ENCODE measurements at places on chromosomes 2 and 18.

DNA sequence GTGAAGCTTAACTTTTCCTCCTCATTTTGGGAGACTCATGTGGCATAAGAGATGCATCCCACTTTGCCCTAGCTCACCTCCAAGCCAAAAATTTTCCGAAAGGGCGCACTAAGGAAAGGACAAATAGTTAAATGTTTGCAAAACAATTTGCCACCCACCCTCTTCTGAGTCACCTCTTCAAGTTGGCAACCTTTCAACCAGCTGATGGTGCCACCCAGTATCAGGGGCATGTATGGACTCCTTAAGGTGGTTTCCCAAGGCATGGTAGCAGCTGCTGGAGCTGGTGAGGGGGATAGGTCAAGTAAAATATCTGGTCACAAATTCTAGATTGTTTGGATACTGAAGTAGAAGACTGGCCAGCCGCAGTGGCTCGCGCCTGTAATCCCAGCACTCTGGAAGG lies 17.2 kb upstream of the ITGAV start:
- no peak for DNase-seq

- no peak for DNase-seq
Observed at GRCh38 chr2:34567128-34567527, 968.0 kb upstream of the FAM98A start.

- DNase-seq = no peak
Observed at GRCh38 chr2:62150597-62151305, 45.2 kb upstream of the B3GNT2 start.

GRCh38 chr2:200258081-200258480 lies 48.4 kb upstream of the SPATS2L start:
- no peak for DNase-seq

GRCh38 chr2:112081262-112081661 lies 26.2 kb downstream of the TMEM87B start:
- no peak for DNase-seq

GRCh38 chr2:16250056-16250425 lies 309.7 kb downstream of the MYCN start:
- DNase-seq = no peak

DNA sequence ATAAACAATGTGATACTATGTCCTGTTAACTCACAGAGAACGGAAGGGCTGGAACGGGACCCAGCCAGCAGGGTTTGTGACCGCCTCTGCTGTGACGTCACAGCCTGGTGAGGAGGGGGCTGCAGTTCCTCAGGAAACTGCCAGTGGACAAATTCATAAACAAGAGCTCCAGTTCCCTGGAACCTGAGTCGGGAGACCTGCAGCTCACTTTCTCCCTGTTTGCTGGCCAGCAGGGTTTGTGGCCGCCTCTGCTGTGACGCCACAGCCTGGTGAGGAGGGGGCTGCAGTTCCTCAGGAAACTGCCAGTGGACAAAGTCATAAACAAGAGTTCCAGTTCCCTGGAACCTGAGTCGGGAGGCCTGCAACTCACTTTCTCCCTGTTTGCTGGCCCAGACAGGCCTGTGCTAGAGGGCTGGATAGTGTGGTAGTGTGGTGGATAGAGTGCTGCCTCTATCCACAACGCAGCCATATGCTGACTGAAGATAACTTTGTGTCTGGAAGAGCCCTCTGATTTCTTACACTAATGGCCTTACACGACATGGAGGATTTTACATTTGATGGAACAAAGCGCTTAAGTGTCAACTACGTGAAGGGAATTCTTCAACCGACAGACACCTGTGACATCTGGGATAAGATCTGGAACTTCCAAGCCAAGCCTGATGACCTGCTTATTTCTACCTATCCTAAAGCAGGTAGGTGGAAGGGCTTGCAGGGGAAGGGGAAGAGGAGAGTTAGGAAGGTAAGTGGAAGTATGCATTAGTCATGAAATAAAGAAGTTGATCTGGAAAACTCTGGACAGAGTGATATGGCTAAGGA lies at the start of gene SULT1C4:
Gene SULT1C4, plus strand, starts transcription at position 140 of the 816 bp plus-strand sequence. Its CDS starts 384 bp downstream, at position 524.
- DNase-seq = peak; percentile 78

- no peak for DNase-seq
Observed at GRCh38 chr2:127829845-127830246, 18.9 kb upstream of the WDR33 start.

- DNase-seq = no peak
Observed at GRCh38 chr2:57602733-57603132, 443.9 kb upstream of the VRK2 start.

- no peak for DNase-seq
Observed at GRCh38 chr2:167147271-167147941, 259.1 kb downstream of the XIRP2 start.

DNA sequence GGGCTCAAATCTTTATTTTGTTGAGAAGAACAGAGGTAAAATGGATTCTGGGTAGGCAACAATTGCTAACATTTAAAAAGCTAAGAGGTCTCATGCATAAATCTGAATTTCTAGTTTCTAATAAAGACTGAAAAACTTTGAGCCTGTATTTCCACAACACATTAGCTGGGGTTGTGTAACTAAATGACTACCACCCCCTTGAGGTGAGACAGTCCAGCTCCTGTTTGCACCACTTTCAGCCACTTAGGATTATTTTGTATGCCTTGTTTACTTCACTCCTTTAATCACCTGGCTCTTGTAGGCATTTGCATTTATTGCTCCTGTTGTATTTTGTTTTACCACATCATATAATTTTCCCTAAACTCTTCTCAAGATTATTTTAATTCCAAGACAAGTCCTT lies 376.6 kb downstream of the PTH2R start:
- no peak for DNase-seq

DNA sequence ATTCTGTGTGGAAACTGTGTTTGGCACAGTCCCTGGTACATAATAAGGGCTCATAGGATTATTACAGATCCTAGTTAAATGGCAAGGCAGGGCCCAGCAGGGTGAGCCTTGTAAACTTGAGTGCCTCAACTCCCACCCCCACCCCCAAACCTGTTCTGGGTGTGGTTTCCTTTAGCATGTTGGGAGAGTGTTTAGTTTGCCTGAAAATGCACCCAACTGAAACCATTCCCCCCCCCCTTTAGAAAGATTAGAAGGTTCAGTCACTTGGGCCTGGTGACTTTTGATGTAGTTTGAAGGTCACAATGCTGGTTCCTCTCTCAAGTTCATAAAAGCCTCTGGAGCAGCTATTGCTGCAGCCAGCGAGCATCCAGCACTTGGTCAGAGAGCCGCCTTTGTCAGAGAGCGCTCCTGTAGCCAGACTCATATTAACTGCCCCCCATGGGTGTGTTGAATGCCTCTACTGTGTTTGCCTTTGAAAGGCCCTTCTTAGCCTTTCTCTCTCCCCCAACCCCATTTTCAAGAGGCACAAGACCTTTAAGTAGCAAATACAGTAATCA lies 113.7 kb downstream of the SPTBN1 start:
- DNase-seq = no peak

DNA sequence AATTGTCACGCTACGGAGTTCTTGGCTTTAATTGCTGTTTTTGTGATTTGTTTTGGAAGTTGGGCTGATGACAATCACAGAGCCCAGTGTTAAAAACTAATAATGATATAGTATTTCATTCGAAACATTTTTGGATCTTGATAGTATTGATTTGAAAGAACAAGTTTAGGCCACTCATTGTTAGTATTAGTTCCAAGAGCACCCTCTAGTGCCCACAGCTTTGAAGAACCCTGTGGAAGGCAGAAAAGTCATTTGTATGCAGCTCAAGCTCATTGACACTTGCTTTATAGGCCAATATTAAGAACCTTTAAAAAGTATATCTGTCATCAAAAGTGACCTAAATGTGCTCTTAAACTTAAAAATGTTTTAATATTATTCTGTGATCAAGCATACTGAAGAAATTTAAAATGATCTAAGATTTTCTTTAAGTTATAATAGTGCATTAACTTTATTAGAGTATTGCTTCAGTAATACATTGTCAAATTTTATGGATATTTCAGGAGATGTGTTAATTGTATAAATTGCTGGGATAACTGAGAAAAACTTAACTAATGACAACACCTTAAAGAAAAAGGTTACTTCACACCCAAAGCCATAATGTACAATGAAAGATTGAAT lies 191.0 kb downstream of the GRB14 start:
- DNase-seq = peak; percentile 34

GRCh38 chr18:74589021-74589420 lies 8.6 kb upstream of the ZNF407 start:
- no peak for DNase-seq

- no peak for DNase-seq
Observed at GRCh38 chr2:157267476-157267875, 10.0 kb downstream of the GALNT5 start.

DNA sequence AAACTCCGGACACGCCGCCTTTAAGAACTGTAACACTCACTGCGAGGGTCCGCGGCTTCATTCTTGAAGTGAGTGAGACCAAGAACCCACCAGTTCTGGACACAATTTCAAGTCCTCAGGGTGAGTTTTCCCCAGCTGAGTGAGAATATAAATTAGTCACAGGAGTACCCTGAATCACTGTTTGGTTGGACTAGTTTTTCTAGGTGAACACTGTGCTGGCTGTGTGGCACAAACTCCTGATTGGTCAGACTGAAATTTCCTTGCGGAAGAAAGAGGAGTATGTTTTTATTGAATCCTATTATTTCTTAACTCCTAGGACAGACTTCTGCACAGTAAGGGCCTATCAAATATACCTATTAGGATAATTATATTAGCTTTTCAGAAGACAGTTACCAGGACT lies 288.1 kb upstream of the UBE2E3 start:
- no peak for DNase-seq
